CD4-positive, alpha-beta T cell (primary cell): ENCODE measurements at places on chromosomes 5 and 9.

- no peaks in the 10 kb centered on the region for H3K4me1 ChIP-seq
- H3K27me3 ChIP-seq, result no peaks in the 10 kb centered on the region
- DNase-seq, result no peak
- no peaks in the 10 kb centered on the region for H3K36me3 ChIP-seq
- no peak overlapping the region for H3K27ac ChIP-seq
- no peak overlapping the region for H3K4me3 ChIP-seq
These were observed 30.9 kb upstream of the SHOC1 start for GRCh38 chr9:111825468-111826145.

- H3K4me1 ChIP-seq, result no peaks in the 10 kb centered on the region
- H3K36me3 ChIP-seq, result no peaks in the 10 kb centered on the region
- no peak overlapping the region for H3K27ac ChIP-seq
- DNase-seq, result peak; percentile 44
These were observed 608.6 kb upstream of the DAB2 start for GRCh38 chr5:40033411-40033810.

GRCh38 chr5:160197341-160198144 lies 31.8 kb upstream of the FABP6 start:
- no peak for DNase-seq
- no peak overlapping the region for H3K27ac ChIP-seq
- H3K27me3 ChIP-seq, result no peaks in the 10 kb centered on the region
- no peaks in the 10 kb centered on the region for H3K36me3 ChIP-seq
- peaks cover 11% of the 10 kb centered on the region for H3K4me1 ChIP-seq

DNA sequence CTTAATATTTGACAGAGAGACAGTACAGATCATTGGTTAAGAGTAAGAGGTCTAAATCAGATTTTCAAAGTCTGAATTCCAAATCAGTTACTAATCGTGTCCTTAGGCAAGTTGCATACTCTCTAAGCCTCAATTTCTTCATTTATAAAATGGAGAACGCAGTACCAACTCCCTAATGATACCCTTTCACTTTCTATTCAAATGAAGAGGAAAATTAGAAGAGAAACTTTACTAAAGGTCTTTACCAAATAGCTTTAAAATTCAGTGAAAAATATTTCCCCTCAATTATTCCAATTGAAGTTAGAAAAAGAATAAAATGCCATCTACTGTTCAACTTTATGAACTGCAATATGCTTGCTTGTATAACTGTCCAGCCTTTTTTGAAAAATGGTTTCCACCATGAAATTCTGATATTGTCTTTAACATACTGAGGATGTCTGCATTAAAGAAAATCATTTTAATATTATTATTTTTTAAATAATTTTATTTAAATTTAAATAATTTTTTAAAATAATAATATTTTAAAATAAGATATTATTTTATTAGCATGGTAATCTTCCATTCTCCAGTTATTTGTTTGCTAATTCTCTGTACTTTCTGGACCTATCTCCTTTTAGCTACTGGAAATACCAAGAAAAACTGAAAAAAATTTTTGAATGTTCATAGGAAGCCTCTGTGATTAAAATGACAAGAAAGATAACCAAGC lies 36.0 kb downstream of the POC5 start:
- no peaks in the 10 kb centered on the region for H3K4me1 ChIP-seq
- H3K4me3 ChIP-seq, result no peak overlapping the region
- no peak overlapping the region for H3K27ac ChIP-seq
- no peaks in the 10 kb centered on the region for H3K27me3 ChIP-seq
- no peak for DNase-seq
